RPMI7951 (cell line): ENCODE measurements at places on chromosomes 7 and 10. TPM values are rescaled to one million over a fixed set of nuclear protein-coding genes. Genes with fewer than 3 reads are reported as not detected.

The ACBD5 gene
- 28.2 and 29.1 TPM in 2 replicates for total RNA-seq

The ANK3 gene
- total RNA-seq = 1.7 and 3.4 TPM in 2 replicates

The MEIG1 gene
- 1.3 TPM in 1 of 2 replicates, not detected in the other for total RNA-seq

The MEPCE gene
- 22.2 and 22.5 TPM in 2 replicates for total RNA-seq

The TEX36 gene
- not detected in 2 replicates for total RNA-seq

The ASAH2 gene
- total RNA-seq = 0.39 and 0.84 TPM in 2 replicates

The KEL gene
- total RNA-seq = not detected in 2 replicates

The MARCHF5 gene
- total RNA-seq = 5.6 and 12.3 TPM in 2 replicates

The TMEM196 gene
- not detected in 2 replicates for total RNA-seq

The UCMA gene
- total RNA-seq = not detected in 2 replicates

The AMZ1 gene
- 4.9 and 8.5 TPM in 2 replicates for total RNA-seq

DNA sequence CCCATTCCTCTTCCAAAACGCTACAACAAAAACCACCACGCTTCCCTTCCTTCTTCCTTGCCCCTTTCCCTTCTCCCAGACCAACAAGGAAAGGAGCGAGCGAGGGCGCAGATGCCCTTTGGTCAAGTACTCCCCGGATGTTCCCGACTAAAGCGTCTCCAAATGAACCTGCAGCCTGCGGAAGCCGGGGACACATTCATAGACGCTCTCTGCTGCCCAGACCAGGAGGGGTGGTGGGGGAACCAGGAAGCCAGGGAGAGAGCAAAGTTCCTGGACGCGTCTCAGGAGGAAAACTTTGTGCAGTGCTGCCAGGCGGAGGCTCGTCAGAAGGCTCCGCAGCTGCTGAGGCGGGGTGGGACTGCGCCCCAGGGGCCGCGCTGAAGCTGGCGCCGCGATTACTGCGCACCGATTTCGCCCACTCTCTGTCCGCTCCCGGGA, 754 bp downstream of the SEMA3D start:
- DNase-seq = peak; percentile 26

DNA sequence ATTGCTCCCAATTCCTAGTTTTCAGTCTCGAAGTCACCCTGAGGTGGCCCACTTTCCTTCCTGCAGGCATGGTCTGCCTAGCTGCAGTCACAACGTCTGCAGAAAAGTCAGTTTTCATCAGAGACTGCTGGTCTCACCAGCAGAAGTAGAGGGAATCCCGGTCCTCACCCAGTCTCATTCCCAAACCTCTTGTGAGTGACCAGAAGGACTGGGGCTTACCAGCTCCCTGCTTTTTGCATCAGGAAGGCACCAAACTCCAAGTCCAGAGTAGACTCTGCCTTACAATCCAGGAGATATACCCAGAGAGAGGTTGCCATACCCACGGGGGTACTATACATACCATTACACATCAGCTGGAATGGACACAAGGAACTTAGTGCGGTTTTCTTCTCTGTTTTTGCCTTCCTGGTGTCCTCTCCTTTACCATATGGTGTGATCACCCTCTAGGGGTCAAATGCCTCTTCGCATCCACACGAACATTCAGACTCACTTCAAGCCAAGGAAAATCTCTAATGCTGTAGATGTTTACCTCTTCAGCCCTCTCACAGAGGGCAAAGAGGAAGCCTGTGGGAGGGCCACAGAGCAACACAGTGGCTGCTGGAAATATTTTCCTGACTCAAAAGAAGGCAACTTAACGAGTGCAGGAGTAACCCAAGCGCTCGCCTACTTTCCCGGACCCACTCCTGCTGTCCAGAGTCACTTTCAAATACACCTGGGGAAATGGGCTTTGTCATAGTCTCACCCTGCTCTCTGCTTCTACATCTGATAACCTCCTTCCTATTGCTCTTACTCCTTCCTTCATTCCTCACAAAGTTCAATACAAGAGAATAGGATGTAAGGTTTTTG, 220.9 kb downstream of the C7orf25 start:
- peak; percentile 73 for DNase-seq

DNA sequence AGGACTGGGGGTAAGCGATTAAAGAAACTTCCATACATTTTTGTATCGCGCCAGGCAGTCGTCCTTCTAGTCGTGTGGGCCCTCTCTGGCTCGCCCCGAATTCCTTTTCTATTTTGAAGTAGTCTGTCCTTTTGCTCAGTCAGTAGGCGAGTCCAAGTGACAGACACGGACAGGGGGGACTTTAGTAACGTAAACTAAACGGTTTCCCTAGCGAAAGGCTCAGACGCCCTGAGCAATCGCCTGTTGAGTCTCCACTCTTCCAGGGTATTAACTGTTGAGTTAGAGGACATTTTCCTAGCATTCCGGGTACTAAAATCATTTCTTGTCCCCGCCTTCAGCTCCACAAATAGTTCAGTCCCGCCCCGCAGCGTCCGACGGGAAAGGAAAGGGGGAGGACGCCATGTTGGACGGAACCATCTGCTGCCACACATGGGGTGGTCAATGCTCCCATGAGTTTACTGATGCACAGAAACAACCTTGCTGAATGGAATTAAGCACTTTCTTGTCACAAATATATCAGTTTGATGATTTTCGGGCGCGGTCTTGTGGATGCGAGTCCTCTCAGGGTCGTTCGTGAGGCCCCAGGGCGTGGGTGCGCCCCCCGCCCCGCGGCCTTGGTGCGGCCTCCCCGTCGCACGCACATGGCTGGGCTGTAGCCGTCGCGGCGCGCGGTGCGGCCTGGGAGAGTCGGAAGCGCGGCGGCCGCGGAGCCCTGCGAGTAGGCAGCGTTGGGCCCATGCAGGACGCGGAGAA, at the start of gene EIF3B:
Gene EIF3B (plus strand): TSS at position 642 of the 753 bp plus-strand sequence. CDS start 95 bp downstream, at position 737.
- peak; percentile 95 for DNase-seq

GRCh38 chr10:6011558-6011957, 34.2 kb upstream of the IL15RA start:
- DNase-seq = no peak

- no peak for DNase-seq
Observed at GRCh38 chr7:131097662-131098376, 229.9 kb upstream of the MKLN1 start.

DNA sequence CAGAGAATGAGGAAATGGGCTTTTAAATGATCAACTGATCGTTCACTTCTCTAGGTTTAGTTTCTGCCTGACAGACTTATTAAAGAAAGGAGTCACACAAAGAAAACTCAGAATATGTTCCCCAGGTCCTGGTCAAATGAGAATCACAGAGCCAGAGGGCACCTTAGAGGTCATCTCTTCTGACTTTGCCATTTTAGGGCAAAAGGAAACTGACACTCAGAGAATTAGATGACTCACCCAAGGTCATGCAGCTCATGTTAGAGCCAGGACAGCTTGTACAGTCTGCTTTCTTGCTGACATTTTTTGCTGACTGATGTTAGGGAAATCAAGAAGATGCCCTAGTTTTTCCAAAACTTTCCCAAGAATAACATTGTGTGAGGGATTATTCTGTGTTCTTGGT, 312.7 kb upstream of the SP8 start:
- no peak for DNase-seq

GRCh38 chr7:55105952-55106351, 87.1 kb downstream of the EGFR start:
- DNase-seq = no peak

GRCh38 chr7:146635205-146636032, 518.8 kb downstream of the CNTNAP2 start:
- no peak for DNase-seq

DNA sequence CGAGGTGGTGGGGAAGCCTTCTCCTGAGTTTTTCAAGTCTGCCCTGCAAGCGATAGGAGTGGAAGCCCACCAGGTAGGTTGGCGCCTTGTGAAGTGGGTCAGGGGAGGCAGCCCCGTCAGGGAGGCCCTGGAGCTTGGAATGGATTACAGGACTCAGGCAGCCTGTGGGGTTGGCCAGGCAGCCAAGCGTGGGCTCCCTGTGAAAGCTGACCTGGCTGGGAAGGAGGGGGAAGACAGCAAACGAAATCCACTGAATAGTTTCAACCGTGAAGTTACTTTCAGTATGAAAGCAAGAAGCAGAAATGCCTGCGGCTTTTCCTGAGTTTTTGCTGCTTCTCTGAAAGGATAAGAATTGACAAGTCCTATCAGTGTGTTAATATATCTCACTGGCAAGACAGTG, 36.4 kb downstream of the LHPP start:
- no peak for DNase-seq

DNA sequence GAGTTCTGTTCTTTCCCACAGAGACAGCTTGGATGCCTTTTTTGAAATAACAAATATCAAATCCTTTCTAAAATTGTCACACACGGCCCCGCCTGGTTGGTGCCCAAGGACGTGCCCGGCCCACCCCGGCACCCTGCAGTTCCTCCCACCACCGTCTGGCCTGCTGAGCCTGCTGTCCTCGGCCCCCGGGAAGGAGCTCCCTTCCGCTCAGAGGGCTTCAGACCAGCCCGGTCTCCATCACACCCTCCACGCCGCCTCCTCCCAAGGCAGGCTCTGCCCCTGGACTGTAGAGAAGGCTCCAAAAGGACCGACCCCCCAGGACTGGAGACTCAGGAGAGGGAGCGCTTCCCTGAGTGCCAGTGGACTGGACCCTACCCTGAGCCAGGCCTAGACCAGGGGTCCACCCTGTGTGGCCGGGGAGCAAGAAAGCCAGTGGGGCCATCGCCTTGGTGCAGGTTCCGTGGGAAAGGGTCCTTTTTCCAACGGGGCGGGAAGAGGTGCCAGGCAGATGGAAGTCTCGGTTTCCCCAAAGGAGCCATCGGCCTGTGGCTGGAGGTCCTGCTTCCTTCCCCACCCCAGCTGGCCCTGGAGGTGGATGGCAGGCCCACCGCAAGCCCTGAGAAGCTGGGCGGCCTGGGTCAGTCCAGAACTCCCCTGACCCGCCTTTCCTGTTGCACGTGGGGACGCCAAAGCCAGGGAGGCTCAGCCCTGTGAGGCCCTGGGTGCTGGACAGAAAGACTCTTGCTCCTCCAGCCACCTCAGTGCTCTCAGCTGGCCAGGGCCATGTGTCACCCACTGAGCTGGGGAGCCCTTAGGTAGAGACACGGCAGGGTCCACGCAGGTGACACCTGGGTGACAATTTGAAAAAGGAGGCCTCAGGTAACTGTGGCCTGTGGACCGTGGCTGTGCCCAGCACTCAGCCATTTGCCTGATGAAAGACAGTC, 69.8 kb downstream of the PWWP2B start:
- DNase-seq = no peak

GRCh38 chr10:66637273-66638036, 288.4 kb upstream of the LRRTM3 start:
- no peak for DNase-seq

DNA sequence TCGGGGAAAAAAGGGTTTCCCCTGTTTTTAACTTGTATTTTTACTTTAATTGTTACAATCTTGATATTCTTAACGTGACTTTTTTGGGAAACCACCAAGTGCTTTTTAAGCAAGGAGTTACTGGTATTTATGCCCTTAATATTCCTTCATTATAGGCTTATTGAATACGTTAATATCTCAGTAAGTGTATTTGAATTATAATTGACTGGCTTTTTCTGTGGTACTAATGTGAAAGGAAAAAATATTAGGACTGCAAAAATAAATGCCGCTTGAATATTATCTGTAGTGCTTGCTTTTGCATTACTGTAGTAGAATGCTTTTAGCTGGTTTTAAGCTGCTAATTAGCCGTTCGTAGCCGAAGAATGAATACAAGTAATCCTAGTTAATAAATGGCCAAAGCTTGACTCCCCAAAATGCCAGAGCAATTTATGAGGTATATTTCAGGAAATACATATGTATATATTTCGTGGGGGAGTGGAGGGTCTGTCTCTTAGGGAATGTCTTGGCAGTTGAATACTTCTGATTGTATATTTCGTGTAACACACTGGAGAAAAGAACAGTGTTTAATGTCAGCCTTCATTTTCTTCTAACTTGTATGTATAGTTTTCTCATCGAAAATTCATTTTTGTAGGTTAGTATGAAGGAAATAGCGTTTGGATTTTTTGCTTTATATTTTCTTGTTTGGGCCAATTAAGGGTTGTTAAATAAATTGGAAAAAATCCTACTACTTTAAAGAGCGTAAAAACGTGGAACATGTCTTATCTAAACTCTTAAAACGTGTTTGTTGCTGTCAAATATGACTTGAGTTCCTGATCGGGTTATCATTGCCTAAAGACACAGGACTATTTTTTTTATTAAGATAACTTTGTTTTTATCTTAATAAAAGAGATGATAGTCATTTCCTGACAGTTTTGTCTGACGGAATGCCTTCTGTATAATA, 1.5 kb downstream of the PDCD4 start:
- no peak for DNase-seq

DNA sequence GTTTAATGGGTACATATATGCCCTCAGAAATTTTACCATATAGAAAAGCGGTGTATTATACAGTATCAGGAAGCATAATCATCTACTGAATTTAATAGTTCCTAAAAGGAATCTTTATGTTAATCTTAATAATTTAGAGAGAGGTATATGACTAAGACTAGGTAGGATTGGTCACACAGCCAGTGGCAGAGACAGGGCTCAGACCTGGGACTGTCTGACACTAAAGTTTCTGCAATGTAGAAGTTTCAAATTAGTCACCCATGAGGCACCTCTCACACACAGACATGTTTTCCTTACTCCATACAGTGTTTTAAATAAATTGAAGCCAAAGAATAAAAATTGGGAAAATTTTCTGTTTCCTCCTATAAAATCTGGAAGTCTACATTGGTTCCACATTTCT, 72.8 kb upstream of the ADRA2A start:
- no peak for DNase-seq

GRCh38 chr7:121023194-121023593, 34.7 kb downstream of the CPED1 start:
- DNase-seq = no peak

- DNase-seq = peak; percentile 39
Observed at GRCh38 chr10:49831352-49832035, 69.4 kb upstream of the OGDHL start.

- DNase-seq = no peak
Observed at GRCh38 chr10:93718937-93719725, 16.7 kb upstream of the FRA10AC1 start.

GRCh38 chr7:142338633-142339501, 81.0 kb upstream of the PRSS58 start:
- peak; percentile 57 for DNase-seq

DNA sequence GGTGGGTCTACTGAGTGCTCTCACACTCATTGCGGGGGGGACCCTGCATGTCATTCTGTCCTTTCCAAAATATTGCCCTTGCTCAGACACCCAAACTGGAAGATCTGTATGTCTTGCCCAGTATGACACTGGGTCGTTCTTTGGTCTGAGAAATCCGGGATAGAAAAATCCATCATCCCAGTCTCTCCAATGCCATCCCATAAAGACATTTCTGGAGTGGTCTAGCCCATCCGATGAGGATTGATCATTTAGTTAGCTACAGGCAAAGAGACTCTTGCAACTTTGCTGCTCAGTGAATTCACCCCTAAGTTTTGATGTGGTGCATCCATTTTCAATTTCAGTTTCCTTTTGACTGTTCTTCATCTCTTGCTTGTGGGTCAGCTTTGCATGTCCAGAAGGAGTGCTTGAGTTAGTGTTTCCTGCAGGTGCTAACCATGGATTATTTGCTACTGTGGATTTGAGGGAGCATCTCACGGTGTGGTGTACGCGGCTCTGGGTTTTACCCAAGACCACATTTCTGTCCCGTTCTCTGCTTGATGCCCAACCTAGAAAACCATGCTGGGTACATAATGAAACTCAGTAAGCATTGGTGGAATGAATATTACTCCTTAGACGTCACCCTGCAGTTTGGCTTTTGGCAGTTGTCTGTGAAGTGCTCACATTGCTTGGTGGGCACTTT, 247.0 kb upstream of the MKI67 start:
- DNase-seq = no peak

- no peak for DNase-seq
Observed at GRCh38 chr7:135337977-135338550, 104.4 kb downstream of the STRA8 start.
